H4 (cell line): ENCODE measurements at places on chromosomes 2 and 18.

DNA sequence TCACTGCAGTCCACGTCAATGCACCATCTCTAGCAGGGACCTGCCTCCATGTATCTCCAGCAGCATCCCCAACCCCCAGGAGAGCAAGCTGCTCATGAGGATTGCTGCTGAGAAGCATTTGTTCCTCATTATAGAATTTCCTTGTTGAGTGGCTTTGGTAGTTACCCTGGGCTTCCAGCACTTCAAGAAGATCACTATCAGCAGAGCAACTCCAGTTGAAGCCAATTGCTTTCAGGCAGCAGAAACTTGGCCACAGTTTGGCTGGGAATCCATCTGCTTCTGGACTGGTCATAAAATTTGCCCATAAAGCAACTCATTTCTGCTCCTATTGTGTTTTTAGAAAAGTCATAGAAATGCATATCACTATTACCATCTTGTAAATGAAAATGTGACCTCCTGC is 17.4 kb downstream of the TRPM8 start:
- DNase-seq = no peak

GRCh38 chr2:215777465-215778044 is 235.8 kb downstream of the MREG start:
- no peak for DNase-seq

DNA sequence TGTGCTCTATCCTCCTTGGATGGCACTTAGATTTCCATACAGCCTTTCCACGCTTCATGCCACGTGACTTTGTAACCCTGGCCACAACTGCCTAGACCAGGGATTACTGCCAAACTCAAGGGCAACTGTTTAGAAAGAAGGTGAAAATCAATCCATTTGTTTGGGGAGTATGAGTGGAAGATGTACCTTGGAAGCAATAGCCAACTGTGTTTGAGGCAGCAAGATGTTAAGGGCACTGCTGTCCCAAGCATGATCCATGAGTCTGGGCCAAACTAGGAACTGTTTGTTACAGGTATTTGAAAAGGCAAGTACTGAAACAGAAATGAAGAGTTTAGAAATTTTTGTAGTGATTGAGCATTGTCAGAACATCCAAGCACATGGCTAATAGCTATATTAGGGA is 138.9 kb downstream of the CDC42EP3 start:
- DNase-seq = no peak

- peak; percentile 22 for DNase-seq
Observed at GRCh38 chr18:12886498-12887126, 2.6 kb upstream of the PTPN2 start.

GRCh38 chr2:174610243-174610995 is 12.8 kb upstream of the WIPF1 start:
- DNase-seq = peak; percentile 19

- DNase-seq = no peak
Observed at GRCh38 chr2:215971671-215972070, 41.7 kb downstream of the MREG start.

- DNase-seq = peak; percentile 93
Observed at GRCh38 chr2:189210250-189211087, 30.9 kb upstream of the COL5A2 start.

DNA sequence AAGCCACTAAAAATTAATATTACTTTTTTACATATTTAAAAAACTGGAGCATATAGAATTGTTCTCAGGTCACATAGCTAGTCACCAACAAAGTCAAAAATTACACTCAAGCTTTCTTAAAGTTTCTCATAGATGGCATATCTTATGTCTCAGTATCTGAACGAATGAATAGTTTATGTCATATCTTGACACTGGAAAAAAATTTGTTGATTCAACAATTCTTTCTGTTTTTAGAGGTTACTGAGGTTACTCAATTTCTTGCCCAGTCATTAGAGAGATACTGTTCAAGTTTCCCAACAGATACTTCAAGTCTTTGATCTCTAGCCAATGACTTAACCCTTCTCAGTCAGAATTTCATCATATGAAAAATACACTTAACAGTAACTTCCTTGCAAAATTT is 113.1 kb upstream of the XIRP2 start:
- DNase-seq = no peak

- DNase-seq = no peak
Observed at GRCh38 chr2:230589497-230590015, 123.1 kb upstream of the CAB39 start.

- DNase-seq = no peak
Observed at GRCh38 chr18:23151414-23152099, 16.3 kb downstream of the CABLES1 start.
